ENCODE measurements at places on chromosomes 11 and 22.

GRCh38 chr22:41927813-41928212 is 1.2 kb upstream of the TNFRSF13C start:
- no peak for DNase-seq

GRCh38 chr11:70476669-70477068 is 78.3 kb downstream of the CTTN start:
- DNase-seq = no peak

DNA sequence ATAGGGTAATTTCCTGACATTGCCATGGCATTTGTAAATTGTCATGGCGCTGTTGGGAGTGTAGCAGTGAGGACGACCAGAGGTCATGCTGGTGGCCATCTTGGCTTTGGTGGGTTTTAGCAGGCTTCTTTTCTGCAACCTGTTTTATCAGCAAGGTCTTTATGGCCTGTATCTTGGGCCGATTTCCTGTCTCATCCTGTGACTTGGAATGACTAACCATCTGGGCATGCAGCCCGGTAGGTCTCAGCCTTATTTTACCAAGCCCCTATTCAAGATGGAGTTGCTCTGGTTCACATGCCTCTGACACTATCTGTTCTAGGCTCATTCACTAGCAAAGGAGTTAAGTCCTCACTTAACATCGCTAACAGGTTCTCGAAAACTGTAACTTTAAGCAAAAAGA is 1374.2 kb downstream of the FAM181B start:
- DNase-seq = no peak

DNA sequence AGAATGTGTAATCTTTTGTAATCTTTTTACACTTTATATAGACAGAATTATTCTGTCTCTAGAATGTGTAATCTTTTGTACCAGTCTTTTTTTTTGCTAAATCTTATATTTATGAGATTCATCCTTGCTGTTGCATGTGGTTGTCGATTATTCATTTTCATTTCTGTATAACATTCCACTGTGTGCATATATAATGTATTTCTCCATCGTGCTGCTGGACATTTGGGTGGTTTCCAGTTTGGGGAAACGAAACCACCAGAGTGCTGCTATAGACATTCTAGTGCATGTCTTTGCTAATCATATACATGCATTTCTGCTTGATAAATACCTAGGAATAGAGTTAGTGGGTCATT is 146.5 kb downstream of the GRIK4 start:
- DNase-seq = no peak

DNA sequence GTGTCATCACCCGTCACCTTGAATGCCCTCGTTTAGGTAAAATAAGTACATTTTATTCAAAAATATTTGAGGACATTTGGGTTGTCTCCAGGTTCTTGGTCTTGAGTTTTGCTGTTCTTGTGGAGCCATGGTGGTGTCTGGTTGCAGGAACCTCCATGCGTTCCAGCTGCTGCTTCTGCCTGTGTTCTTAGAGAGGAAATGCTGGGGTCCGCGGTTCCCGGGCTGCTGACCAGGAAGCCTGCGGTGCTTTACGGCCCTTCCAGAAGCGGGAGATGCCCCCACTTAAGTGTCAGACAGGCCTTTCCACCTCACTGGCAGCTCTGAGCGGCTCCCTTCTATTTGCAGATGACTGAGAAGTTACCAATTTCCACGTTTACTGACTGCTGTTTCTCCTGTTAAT is 66.8 kb downstream of the LRP5 start:
- no peak for DNase-seq

GRCh38 chr22:32164075-32164860 is 5.2 kb upstream of the C22orf42 start:
- DNase-seq = no peak

DNA sequence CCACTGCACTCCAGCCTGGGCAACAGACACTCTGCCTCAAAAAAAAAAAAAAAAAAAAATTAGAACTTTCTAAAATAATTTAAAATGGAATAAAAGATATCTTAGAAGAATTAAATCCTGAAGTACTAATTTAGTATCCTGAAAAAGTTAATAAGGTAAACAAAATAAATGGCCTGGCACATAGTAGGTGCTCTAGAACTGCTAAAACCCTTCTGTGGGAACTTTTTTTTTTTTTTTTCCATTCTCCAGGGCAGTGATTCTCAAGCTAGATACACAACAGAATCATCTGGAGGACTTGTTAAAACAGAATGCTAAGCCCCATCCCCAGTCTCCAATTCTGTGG is 65.3 kb downstream of the MAML2 start:
- DNase-seq = no peak

- DNase-seq = no peak
Observed at GRCh38 chr11:11577932-11578911, 43.6 kb downstream of the GALNT18 start.

DNA sequence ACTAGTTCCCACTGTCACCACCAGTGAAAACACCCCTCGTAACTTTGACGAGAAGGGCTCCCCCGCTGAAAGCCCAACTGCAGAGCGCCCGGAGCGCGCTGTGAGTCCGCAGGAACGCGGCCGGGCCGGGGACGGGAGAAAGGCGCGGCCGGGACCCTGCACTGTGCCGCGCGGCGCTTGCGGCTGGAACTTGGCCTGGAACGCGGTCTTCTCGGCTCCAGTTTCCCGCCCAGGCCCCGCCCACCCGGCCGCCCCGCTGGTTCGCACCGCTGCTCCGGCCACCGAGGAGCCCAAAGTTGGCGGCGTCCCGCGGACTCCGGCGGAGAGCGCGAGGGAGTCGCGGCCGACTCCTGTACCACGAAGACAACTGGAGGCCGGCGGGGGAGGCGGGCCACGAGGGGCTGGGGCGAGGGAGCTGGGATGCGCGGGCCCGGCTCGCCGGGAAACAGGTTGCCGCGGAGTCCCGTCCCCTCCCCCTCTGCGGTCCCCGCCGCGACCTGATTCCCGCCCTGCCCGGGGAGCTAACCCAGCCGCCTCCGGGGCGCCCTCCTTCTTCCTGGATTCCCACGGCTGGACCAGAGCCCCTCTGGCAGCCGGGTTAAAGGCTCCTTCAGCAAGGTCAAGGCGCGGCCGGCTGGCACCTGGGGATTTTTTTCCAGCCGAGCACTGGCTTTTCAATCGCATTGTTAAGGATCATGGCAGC is 3.4 kb downstream of the TENM4 start:
- no peak for DNase-seq

DNA sequence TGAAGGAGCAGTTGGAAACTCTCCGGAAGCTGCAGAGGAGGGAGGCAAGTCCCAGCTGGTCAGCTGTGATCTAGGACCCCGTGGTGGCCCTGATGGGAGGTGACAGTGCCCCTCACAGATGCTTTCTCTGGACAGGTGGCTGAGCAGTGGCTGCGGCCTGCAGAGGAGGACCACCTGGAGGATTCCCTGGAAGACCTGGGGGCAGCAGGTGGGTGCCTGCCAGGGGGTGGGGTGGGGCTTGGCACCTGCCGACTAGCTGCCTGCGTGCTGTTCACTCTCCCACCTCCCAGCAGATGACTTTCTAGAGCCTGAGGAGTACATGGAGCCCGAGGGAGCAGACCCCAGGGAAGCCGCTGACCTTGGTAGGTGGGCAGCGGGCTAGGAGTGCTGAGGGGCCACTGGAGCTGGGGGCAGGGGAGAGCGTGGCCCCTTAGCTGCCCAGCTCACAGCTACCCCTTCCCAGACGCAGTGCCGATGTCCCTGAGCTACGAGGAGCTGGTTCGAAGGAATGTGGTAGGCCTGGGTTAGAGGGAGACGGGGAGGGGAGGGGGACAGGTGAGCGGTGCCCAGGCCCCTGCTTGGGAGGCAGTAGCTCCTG is 3.1 kb downstream of the SCO2 start:
- no peak for DNase-seq

DNA sequence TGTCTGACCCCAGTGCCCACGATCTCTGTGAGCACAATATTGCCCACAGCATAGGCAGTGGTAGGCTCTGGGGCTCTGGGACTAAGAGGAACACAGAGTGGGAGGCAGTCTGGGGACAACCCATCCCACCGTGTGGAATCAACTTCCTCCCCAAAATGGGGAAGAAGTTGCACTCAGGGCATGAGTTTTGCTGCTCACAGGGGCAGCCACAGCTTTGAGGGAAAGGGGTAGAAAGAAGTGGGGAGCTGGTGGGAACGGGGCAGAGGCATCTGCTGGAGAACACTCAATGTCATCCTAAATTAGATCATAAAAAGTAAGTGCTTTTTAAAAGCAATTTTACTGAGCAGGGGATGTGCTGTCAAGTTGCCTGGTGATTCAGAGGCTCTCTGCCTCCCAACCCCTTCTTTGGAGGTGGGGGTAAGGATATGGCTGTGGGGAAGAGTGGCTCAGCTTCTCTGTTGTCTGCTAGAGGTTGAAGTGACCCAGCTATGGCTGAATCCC is 233.8 kb upstream of the NCAM1 start:
- no peak for DNase-seq

GRCh38 chr22:20869234-20869633 is 10.4 kb downstream of the SNAP29 start:
- no peak for DNase-seq

GRCh38 chr11:117572129-117572528 is 224.9 kb downstream of the DSCAML1 start:
- no peak for DNase-seq

DNA sequence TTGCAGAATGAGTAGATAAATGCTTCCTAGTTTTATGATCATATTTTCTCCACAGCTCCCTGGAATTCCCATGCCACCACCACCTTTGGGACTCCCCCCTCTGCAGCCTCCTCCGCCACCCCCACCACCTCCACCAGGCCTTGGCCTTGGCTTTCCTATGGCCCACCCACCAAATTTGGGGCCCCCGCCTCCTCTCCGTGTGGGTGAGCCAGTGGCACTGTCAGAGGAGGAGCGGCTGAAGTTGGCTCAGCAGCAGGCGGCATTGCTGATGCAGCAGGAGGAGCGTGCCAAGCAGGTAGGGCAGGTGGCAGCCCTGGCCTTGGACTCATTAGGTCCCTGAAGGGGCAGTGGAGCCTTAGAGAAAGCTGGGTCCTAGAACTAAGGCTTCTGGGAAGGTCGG is 2.9 kb downstream of the SF3B2 start:
- DNase-seq = no peak

DNA sequence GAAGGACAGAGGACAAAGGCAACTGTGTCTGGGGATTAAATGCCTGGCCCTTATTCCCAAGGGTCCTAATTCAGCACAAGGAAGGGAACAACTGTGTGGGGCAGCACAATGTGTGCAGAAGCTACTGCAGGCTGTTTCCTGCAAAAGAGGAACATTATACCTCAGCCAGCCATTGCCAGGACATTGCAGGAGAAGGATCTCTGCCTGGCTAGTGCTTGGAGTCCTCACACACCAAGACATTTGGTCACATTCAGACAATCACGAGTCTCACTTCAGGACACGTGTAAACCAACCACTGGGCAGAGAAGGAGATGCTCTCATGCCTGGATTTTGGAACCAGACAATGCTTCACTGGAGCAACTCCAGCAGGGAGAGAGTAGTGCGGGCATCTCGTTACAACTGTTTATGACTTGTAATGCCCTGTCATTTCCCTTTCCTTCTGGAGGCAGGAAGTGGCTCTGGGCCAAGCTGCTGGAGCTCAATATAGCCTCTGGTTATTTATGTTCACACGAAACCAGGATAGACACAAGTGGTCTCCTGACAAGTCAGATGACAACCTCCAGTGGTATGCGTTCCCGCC is 23.9 kb upstream of the ZC3H12C start:
- DNase-seq = no peak

GRCh38 chr22:42877597-42878340 is 20.7 kb upstream of the ARFGAP3 start:
- no peak for DNase-seq

DNA sequence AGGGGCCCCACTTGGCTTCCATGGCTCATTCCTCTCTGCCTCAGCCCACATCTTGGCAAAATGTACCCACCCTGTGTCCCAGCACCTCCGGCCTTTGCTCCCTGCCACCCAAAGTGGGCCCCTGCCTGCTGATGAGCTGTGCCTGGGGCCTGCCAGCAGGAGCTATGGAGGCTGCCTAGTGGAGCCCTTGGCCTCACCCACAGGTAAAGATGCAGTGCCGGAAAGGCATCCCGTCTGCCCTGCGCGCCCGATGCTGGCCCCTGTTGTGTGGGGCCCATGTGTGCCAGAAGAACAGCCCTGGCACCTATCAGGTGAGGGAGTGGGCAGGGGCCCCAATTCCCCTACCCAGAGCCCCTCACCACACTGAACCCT is 1.3 kb downstream of the TBC1D10C start:
- DNase-seq = no peak

DNA sequence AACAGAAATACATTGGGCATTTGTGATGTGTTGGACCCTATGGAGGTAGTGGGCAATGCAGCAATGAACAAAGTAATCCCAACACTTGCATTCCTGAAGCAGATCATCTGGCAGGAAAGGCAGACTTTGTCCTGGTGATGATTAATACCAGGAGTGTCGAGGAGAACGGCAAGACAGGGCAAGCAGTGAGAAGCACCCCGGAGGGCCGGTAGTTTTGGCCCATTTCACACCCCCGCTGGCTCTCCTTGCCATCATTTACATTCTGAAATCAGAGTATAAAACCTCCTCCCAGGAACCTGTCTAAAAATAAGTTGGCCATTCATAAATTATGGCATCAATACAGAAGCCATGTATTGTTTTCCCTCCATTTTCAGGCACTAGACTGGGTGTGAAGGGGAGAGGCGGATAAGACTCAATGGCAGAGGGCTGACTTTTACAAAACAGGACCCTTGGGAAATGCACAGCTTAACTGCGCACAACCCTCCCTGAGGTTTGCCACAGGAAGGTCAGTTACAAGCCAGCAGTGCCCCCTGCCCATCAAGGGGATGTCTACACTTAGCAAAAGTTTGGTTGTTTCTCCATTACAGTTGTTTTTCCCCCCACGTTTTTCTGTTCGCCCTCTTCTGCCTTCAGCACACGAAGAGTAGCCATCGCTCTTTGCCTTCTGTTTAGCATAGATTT is 55.6 kb downstream of the OPCML start:
- no peak for DNase-seq

- DNase-seq = no peak
Observed at GRCh38 chr11:117985953-117986887, at the start of gene IL10RA. Gene IL10RA, plus strand, starts transcription at chr11:117986394. Its CDS starts 74 bp downstream, at chr11:117986468.

DNA sequence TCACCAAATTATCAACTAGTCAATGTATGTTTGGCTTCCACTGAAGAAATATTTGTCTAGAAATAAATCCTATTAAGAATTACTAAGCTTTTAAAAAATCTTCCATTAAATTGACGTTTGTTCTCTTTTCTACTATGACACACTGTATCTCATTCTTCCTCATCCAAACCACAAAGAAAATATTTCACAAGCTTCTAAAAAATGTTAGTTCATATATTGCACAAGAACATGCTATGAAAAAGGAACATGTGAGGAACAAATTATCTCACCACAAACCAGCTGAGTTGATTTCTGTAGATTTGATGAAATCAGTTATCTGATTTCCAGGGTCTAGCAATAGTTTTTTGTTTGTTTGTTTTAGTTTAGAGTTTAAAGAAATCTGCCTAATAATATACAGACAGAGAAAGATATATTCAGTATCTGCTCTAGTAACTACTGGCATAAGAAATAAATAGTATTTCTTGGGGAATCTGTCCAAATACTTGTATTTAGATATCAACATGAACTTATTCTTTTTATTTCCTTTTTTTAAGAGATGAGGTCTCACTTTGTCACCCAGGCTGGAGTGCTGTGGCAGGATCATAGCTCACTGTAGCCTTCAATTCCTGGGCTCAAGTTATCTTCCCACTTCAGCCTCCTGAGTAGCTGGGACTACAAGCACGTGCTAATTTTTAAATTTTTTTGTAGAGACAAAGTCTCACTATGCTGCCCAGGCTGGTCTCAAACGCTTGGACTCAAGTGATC is 161.7 kb downstream of the ATG16L2 start:
- no peak for DNase-seq

- DNase-seq = no peak
Observed at GRCh38 chr11:60018058-60018457, 1.1 kb downstream of the OOSP4B start.

Measured in stimulated activated CD8-positive, alpha-beta memory T cell treated with anti-CD3 and anti-CD28 coated beads, Interleukin-7, amount 100 ng/mL, for 4 hours (primary cell).